NCI-H1694 treated with DMSO at 0.1 percent for 48 hours (cell line): ENCODE measurements at places on chromosomes 4 and X.

DNA sequence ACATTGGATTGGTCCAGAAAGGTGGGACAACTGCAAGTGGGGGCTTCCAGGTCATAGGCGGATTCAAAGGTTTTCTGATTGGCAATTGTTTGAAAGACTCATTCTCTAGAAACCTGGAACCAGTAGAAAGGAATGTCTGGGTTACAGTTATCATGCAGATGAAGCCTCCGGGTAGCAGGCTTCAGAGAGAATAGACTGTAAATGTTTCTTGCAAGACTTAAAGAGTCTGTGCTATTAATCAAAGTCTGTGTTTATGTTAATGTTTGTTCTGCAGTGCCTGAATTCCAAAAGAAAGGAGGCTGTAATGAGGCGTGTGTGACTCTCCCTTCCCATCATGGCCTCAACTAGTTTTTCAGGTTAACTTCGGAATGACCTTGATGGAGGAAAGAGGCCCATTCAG is 43.9 kb upstream of the GC start:
- no peak for DNase-seq

- DNase-seq, result no peak
Measured at GRCh38 chr4:151344948-151345347, 19.5 kb upstream of the SH3D19 start.

DNA sequence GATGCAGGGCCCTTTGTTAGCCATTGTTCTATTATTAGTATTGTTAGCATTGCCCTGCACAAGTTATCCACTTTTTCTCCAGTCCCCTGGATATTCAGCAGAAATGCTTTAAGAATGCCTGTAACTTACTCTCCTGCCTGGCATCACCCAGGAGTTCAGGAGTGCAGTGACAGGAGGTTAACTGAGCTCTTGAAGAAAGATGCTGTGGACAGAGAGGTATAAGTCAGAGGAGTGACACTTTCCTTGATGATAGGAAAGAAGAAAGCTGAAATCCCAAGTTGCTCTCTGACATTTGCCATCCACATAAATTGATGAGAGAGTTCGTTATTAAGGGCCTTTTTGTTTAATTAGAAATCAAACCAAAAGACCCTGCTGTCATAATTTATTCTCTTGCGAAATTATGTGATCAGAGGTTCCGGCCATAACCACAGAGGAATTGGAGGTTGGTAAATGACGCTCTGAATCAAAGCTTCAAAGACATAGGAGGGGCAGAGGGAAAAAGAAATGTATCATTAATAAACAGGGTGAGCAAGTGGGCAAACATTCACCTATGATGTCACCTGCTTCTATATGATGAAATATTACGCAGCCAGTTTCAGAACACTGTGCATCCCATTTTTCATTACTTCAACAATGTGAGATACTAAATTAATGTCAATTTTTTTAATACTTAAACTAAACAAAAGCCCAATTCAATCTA is 230.2 kb upstream of the JADE1 start:
- DNase-seq, result no peak

DNA sequence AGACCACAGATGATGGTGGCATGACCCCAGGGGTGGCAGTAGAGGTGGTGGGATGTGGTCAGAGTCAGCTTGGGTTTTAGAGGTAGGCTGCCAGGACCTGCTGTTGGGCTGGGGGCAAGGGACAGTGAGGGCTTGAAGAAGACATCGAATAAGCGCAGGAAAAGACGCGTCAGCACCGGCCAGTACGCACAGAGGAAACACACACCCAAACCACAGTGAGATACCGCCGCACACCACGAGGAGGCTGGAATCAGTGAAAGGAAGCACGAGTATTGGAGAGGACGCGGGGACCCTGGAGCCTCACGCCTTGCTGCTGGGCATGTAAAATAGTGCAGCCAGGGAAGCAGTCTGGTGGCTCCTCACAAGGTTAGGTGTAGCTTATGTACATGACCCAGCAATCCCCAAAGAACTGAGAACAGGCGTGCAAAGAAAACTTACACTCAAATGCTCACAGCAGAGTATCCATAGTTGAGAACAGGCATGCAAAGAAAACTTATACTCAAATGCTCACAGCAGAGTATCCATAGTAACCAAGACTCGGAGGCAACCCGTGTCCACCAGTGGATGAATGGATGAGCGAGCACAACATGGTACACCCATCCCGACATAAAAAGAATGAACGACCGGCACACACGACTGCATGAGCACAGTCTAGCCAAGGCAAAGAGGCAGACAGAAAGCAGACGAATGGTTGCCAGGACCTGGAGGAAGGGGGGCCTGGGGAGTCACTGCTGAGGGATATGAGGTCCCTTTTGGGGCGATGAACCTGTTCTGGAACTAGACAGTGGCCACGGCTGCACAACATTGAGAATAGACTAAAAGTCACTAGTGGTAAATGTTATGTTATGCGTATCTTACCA is 13.3 kb downstream of the PDZD4 start:
- no peak for DNase-seq

GRCh38 chr4:144820011-144820727 is 174.2 kb downstream of the HHIP start:
- no peak for DNase-seq

GRCh38 chr4:123236606-123237005 is 160.0 kb upstream of the SPRY1 start:
- DNase-seq, result no peak
